Suppressor macrophage (primary cell): ENCODE measurements at places on chromosomes 2 and 18.

GRCh38 chr18:75544496-75544895 is 117.0 kb upstream of the SMIM21 start:
- DNase-seq, result no peak

DNA sequence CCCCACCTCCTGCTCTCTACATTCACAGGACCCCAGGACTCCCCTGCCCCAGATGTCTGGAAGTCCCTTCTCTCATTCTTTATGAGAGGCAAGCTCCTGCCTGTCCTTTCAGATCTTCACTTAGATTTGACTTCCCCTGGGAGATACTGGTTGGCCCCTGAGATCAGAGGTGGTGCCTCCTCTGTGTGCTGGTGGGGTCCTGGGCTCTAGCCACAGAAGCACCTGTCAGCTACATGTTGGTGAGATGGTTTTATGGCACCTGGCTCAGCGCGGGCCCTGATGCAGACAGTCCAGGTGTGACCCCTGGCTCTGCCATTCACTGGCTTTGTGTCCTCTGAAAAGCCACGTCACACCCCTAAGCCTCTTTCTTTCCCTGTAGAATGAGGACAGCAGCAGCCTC is 369.6 kb upstream of the ID2 start:
- DNase-seq, result no peak

DNA sequence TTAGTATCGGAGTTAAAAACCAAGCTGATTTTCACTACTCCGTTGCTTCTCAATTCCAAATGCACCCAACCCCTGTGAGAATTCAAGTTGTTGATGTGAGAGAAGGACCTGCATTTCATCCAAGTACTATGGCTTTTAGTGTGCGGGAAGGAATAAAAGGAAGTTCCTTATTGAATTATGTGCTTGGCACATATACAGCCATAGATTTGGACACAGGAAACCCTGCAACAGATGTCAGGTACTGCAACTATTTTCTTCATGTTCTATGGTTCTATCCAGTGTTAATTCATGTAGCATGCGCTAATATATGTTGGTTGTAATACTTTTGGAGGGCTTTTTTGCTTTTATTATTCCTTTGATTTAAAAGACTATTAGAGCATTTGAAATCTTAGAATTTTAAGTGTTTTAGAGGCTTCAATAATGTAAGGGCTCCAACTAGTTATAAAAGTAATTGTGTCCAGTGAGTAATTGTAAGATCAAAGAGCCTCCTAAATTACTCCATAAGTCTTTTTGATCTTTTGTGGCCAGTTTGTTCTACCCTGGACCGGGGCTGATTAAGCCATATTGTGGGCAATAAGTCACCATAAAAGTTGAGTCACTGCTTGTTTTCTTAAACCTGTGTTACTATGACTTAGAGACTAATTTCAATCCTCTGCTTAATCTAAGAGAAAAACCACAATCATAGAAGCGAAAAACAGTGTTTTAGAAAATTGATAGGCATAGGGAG is 22.9 kb downstream of the DSG4 start:
- peak; percentile 5 for DNase-seq

DNA sequence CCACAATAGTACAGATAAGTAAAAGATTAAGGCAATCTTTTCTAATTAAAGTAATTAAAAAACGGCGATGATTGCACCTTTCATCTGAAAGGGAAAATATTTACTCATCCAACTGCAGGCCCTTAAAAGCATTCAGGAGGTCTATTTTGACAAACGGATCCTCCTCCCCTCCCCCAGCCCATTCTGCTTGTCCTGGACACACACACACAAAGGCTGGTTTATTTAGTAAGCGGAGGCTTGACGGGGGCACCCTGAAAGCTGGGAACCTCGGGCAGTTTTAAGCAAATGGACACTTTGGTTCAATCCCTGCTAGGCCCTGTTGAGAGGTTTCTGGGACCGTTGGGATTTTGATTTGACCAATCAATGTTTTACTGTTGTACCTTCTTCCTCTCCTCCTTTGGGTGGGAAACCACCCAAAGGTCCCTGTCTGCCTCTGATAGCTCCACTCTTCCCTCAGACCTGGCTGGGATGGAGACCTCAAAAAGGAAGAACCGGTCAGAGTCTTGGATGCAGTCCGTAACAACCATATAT is 135.8 kb upstream of the HAAO start:
- DNase-seq, result no peak
